ENCODE measurements at places on chromosomes 2 and 18.

DNA sequence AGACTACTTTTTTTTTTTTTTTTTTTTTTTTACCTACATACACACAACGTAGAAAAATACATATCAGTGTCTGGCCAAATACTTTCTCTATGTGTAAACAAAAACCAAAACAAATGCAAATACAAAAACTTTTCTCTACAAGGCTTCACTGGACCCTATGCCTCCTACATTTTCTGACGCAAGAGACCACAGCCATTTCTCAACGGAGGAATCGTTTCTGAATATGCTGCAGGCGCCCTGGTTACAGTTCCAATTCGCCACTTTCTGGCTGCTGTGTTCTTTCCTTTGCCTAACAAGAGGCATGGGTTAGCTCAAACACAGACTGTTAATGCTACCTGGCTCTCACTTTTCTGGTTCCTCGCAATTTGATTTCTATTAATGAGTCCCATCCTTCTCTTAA, 96.4 kb downstream of the EPB41L3 start:
- DNase-seq: no peak

DNA sequence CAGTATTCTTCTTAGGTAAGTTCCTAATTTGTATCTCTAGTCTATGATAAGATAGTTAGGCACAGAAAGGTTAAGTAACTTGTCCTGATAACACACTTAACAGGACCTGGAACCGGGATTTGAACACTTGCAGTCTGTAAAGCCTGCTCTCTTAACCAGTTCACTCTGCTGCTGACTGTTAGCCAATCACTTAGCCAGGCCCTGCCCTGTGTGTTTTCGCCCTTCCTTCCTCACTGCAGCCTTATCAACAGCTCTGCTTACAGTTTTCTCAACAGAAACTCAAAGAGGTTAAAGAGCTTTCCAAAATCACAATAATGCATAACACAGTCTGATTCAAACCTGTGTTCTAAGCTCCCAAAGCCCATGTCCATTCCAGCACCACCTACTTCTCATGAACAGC, 151.7 kb downstream of the TRABD2A start:
- DNase-seq: no peak

DNA sequence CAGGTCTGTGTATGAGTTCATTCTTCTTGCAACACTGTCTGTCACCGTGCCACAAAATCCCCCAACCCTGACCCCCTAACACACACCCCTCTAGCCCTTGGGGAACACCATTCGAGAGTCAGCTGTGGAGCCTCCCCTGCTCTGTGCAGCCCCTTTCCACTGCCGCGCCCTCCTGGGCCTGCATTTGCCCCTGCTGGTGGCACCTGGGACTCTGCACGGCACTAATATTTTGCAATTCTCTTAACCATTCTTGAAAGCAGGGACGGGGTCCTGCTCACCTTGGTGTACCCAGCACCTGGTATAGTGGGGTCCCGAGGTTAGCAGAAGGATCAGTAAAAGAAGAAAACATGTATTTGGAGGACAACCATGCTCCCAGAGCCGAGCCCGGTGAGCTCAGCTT, 124.0 kb downstream of the HDAC4 start:
- no peak for DNase-seq

- DNase-seq: no peak
Measured at GRCh38 chr2:28134857-28135256, 244.3 kb downstream of the BABAM2 start.

DNA sequence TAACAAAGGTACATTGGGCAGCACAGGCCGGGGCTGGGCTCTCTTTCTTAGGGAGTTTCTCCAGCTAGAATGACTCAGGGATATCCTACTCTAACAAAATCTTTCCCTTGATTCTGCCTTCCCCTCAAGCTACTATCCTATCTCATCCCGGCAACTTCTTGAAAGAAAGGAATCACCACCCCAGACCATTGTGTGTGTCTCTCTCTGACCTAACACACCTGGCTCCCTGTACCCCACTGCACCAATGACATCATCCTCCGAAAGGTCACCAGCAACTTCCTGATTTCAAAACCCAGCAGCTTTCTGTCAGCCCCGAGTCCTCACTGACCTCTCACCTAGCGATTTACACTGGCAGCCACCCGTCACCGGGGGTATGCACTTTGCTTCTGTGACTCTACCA, 72.1 kb upstream of the MAP4K4 start:
- DNase-seq: peak; percentile 67

DNA sequence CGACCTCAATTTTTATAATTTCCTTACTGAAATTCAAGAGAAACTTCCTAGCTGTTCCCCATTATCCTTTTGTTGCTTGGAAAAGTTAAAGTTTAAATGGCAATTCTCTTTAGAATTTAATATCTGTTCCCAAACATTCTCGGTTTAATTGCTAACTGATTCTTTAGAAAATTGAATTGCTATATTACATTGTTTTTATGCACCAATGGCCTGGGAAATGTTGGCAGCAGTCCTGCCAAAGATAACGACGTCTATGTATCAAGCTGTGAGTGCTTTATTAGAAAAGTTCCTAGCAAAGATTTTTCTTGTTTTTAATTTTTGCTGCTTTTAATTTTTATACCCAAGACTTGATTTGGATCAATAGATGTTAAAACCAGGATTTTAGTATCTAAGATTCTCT, 167.8 kb upstream of the HDAC4 start:
- no peak for DNase-seq

DNA sequence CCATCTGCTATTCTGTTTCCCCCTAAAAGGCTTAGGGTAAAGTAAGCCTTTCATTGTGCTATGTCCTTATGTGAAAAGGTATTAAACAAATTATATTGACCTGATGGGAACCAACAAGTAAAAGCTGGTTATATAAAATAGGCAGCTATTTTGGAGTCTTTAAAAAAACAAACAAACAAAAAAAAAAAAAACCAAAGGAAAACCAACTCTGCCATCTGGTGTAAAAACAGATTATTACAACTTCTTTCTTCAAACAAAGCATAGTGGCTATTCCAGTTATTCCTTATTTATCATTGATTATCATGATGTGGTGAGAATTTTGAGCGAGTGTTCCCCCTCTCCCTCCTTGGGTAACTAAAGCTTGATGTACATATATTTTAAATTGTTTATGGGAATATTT, 122.3 kb upstream of the FHL2 start:
- DNase-seq: no peak

- no peak for DNase-seq
Measured at GRCh38 chr18:39741755-39742466, 2176.3 kb upstream of the CELF4 start.

DNA sequence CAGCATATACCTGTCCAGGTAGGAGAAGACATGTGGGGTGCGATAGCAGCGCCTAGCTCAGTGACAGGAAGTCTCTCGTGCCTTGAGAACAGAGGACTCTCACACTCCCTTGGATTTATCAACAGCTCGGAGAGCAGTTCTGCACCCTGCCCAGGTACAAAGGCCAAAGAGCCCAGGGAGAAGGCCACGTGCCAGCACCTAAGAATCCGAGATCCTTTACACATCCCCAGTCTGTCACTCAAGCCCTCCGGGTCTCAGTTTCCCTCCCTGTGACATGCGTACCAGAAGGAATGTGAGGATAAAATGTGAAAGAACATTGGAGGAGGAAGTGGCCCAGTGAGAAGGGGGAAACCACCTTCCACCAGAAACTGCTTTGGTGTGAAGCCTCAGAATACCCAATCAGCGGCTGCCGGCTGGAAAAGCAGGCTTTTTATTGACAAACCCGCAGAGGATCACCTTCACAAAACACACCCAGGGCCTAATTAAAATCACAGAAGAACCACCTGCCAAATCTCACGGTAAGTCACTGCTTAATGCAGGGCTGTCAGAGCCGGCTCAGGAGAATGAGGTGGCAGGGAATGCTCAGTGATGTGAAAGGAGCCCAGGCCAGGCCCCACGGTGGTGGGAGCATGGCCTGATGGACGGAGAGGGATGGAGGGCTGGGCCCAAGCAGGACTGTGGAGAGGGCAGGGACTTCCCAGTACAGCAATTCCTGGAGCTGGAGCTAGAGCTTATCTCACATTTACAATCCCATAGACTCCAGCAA, 66.3 kb downstream of the MYO5B start:
- DNase-seq: no peak

DNA sequence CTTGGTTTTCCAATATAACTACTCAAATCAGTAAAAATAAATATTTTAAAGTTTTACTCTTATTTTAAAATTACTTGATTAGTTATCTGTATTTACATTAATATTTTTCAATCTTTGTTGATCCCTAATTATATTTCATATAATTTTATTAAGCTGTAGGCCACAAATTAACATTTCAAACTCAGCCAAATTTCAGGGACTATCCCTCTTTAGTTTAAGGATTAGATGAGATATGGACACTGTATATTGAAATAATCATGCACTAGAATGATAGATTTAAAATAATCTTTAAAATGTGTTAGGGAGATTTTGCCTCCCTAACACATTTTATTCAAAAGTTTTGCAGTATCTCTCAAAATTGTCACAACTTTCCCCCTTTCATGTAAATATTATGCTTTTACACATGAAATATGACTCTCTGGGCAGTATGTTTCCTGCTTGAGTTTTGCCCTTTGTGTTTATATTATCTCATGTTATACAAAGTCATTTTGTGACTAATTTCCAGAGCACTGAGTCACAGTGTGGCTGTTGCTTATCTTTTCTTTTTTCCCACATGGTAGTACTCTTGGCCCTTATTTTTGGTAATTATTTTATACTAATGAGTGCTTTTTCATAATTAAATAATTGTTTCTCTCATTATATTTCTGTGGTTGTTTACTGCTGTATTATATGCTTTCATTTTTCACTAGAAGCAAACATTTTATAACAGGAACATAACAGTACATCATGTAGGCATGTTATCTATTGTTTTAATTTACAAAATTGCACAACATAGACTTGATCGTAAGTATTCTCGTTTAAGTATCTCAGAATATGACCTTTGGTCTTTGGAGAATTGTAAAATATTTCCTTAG, 1.2 kb downstream of the TFPI start:
- DNase-seq: no peak

DNA sequence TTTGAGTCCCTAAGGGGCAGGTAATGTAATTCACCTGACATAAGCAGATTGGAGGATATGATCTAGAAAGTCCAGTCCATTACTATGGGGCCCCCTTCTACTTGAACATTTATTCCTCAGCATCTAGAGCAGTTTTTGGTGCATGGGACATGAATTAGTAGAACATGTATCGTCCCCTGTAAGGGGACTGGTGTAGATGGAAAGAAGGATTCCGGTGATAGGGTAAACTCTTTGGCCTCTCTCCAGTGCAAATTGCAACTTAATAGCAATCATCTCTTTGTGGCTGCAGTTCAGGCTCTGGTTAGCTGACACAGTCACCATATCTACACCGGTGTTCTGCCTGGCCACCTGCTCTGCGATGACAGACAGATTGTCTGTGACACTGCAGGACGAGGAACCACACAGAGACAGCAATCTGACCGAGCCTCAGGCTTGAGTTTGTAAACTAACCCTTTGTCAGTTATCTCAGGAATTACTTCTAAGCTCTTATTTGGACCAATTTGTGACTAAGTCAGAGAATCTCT, 6.4 kb upstream of the SLC8A1 start:
- no peak for DNase-seq

- no peak for DNase-seq
Measured at GRCh38 chr2:179606141-179606540, 255.3 kb downstream of the ZNF385B start.

- no peak for DNase-seq
Measured at GRCh38 chr2:21467910-21468309, 344.1 kb downstream of the TDRD15 start.

DNA sequence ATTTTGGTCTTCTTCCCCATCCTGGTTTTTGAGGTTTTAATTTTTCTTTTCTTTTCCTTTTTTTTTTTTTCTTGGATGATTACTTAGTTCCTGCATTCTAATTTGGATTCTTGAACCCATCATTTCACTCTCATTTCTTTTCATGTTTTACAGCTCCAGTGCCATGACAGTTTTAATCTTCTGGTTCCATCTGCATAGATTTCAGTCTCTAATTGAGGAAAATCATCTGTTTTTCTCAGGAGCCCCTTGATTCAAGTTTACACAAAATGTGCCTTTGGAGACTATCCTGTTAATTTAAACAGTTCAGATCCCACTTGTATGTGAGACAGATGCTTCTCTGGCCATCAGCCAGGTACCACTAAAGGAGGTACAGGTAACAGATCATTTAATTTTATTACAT, 379.9 kb downstream of the PIK3C3 start:
- no peak for DNase-seq

- DNase-seq: no peak
Measured at GRCh38 chr2:233209533-233210171, 41.8 kb upstream of the ATG16L1 start.

DNA sequence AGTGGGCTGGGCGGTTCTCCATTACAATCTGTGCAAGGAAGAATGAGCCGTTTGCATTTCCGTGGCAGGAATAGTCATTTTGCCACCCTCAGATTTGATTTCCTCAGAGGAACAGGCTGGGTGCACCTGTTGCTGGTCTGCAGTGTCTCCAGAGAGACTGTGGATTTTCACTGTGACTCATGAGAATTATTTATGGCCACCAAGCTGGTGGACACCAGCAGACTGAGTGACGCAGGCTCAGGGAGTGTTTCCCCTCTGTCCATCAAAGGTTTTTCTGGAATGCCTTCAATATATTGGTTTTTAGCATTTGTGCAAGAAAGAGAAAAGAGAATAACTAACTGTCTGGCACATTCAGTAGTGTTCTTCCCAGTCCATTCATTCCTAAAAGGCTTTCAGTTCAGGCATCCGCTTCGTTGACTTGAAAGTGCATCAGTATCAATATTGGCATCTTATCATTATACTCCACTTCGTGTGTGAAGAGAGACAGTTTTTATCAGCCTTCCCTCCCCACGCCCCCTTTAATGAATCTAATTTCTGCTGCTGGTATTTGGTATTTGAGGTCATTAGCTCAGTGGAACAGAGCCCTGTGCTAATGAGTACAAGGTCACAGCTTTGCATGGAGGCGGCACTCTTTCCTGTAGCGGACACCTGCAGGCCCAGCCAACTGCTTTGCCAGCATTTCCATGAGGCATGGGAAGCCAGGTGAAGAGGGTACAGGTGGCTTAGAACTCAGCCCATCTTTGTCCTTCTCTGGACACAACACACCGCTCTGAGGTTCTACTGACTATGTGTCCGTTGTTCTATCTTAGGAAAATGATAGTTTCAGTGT, 39.9 kb downstream of the PRKCE start:
- DNase-seq: no peak

DNA sequence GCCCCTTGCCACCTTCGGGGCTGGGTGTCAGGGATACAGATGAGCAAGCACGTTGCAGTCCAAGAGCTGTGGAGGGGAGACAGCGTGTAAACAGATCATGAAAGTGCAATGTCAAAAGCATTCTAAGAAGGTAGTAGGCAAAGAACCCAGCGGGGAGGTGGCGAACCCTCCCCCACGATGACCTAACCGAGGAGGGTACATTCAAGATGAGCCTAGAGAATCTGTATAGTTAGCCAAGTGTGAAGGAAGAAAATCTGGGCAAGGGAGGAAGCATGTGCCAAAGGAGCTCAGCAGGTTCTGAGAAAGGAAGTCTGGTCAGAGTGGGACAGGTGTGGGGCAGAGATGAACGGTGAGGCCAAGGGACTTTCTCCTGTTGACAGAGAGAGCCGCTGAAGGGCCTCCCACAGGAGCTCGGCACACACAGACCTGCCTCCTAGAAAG, 106.9 kb downstream of the SP3 start:
- DNase-seq: no peak
